ENCODE measurements at places on chromosomes 12 and 14. TPM values are rescaled to one million over a fixed set of nuclear protein-coding genes. Genes with fewer than 3 reads are reported as not detected.

GRCh38 chr12:53053218-53054111 lies 3.6 kb downstream of the TNS2 start:
- DNase-seq, result no peak

- no peak for DNase-seq
Measured at GRCh38 chr12:131437706-131438492, 273.0 kb upstream of the SFSWAP start.

DNA sequence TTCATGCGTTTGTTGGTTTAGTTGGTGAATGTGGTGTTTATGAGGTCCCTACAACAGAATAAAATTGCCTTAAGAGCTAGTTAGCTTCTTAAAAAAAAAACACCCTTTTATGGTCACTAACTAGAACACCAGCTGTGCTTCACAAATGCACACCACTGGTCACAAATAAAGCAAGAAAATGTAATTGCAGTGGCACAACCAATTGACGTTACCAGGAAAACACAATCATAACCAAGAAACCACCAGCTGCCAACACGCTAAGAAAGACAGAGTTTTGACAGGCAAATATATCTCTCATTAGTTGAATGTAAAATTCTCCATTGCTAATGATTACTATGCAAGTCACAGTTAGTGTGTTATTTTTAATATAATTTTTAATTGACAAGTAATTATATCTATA lies 389.9 kb downstream of the ADAMTS20 start:
- no peak for DNase-seq

- DNase-seq, result no peak
Measured at GRCh38 chr12:32483499-32483898, 84.1 kb downstream of the FGD4 start.

The ASCL1 gene
- total RNA-seq, result not detected

The TRHDE gene
- 70.7 TPM for total RNA-seq

The MYF5 gene
- total RNA-seq, result not detected

The DBX2 gene
- total RNA-seq, result not detected

DNA sequence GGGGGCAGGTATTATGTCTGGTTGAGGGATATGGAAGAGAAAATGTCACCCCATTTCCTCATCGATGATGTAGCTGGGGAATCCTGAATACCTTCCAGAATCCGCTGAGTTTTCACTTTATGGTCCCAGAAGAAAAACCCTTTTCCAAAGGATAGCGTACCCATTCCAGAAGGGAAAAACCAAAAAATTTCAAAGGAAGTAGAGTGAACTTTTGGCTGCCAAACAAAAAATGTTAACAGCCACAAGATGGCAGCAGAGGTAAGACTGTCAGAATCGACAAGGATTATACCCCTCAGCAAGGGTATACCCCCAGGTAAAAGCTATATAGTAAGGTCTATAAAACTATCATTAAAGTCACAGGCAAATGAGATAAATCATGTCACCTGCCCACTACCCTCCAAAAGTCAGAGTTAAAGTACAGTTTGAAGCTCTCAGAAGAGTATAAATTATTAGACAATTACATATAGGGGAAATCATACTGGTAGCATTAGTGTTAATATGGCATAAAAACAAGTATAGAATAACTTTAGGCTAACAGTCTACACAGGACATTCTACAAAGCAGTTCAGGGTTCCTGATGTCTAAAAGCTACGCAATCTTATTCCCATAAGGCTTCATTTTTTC lies 18.0 kb downstream of the ACIN1 start:
- DNase-seq, result peak; percentile 35

DNA sequence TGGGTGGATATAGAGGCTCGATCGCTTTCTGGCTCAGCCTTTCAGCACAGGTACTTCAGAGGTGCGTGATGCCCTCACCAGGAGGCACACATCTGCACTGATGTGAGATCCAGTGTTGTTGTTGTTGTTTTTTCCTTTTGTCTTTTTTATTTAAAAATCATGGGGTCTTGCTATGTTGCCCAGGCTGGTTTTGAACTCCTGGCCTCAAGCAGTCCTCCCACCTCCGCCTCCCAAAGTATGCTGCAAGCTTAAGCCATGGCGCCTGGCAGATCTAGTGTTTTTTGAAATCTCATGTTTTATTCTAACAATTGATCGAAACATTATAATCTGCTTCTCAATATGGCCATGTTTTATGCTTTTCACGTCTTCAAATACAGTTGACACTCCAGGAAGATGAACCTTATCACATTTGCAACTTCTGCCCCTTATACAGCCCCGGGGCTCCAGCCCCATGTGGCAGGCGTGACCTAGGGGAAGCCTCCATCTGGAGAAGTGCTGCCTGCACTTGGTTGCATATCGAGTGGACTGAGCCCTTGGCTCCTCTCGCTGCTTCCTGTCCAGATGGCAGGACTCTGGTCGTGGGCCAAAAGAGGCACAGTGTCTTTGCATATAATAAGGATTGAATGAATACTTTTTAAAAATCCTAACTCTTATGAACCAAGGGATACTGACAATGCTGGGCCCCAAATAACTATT lies 71.7 kb downstream of the TRAF3 start:
- no peak for DNase-seq

DNA sequence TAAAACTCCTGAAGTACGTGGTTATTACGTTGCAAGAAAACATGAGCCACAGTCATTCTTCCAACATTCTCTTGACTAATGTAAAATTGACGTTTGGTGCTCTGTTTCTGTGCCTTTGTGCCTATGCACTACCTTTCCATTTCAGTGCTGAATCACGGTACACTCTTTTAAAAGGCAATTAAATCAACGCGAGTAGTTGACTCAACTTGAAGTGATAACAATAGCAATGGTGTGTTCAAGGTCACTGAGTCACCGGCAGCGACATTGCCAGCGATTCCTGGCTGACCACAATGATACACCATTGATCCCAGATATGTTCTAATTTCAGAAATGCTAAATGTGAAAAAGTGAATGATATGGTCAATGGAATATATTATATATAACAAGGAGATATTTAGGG lies 17.8 kb downstream of the AK7 start:
- no peak for DNase-seq

DNA sequence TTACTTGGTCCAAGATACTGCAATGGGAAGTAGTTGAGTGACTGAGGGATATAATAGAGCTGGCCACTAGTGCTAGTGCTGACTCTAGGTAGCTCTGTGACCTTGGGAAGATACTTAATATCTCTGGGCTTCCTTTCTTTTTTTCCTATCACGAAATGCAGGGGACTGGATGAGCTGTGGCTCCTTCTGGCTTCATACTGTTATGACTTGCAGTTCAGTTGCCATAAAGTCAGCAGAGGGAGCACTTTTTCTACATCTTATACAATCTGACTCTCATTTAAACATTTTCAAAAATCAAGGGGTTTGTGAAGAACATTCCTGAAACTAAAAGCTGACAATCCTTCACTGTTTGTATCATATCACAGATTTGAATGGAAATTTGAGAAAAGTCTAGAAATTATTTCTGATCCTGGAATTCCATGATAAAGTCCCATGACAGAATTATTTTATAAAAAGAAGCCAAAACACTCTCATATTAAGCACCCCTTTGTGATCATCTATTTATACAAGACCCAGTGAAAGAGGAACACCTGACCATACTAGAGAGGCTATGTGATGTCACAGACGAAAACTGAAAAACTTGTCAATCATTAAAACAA lies 5.3 kb downstream of the BHLHE41 start:
- DNase-seq, result peak; percentile 62

DNA sequence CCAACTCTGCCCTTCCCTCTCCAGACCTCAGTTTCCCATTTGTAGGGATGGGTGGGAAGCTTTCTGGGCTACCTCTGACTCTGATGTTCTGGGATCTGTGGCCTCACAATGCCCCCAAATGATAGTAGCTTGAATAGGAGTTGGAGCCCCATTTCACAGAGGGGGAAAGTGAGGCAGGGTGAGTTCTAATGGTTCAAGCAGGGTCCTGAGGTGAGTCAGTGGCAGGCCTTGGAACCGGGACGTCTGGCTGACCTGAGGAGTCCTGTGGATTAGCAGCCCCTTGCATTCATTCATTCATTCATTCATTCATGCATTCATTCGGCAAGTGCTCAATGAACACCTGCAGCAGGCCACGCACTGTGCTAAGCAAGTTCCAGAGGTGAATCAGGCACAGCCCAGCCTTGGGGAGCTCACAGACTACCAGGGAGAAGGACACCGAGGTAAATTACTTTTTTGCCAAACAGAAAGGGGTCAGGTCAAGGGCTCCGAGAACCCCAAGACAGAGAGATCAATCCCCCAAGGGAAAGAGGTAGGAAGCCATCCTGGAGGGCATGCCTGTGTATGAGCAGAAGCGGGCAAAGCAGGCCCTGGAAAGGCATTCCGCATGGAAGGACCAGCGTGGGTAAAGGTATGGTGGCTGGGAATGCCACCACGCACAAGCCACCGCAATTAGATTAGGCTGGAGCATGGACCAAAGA lies 818 bp upstream of the TMEM119 start:
- no peak for DNase-seq

GRCh38 chr12:52166672-52167071 lies 25.1 kb downstream of the KRT80 start:
- DNase-seq, result peak; percentile 23

DNA sequence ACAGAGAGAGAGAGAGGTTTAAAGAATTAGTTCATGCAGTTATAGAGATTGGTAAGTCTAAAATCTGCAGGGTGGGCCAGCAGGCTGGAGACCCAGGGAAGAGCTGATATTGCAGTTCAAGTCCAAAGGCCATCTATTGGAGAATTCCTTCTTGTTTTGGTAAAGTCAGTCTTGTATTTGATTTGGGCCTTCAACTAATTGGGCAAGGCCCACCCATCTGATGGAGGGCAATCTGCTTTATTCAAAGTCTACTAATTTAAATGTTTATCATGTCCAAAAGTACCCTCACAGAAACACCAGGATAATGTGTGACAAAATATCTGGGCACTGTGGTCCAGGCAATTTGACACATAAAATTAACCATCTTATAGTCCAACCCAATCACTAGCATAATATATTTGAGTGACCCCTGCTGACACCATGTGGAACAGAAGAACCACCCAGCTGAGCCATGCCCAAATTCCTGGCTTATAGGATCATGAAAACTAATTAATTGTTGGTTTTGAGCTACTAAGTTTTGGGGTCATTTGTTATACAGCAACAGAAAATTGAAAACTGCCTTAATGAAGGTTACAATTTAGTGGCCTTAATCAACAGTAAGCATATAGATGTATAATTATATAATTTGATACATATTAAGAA lies 109.1 kb upstream of the PLXNC1 start:
- no peak for DNase-seq

DNA sequence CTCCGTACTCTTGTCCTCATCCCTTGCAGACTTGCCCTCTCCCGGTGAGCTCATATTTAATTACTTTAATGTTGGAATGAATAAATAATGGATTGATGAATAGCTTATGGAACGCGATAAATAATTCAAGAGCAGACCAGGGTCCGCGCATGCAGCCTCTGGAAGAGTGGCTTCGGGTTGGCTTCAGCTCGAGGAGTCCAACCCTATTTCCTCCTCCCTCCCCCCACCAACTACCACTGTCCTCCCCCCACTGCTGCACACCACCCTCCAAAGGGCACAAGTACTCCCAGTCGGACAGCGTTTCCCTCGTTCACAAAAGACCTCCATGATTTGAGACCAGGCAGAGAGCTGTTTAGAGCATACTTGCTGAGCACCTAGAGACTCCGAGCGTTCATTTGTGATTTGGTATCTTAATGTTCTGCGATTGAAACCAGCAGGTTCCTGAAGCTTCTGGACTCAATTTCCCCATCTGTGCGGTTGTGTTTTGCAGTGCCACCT lies 647 bp upstream of the SIX1 start:
- no peak for DNase-seq

- DNase-seq, result no peak
Measured at GRCh38 chr12:102435827-102436436, 44.4 kb downstream of the IGF1 start.

The KLHDC1 gene
- 1.3 TPM for total RNA-seq

The CCDC184 gene
- total RNA-seq, result 0.86 TPM

- DNase-seq, result no peak
Measured at GRCh38 chr12:95463050-95463449, 10.9 kb upstream of the METAP2 start.

The PRB2 gene
- not detected for total RNA-seq

The SLC8A3 gene
- not detected for total RNA-seq

- no peak for DNase-seq
Measured at GRCh38 chr12:79773896-79774295, 83.1 kb upstream of the PAWR start.

GRCh38 chr12:123761841-123762714 lies at the start of gene DNAH10:
TSS of gene DNAH10 (plus strand) at chr12:123762301. CDS start at chr12:123762337, 36 bp downstream.
- no peak for DNase-seq

The CSAD gene
- total RNA-seq, result 15.8 TPM

GRCh38 chr14:49505041-49505766 lies 81.0 kb downstream of the RPS29 start:
- DNase-seq, result no peak

The ANG gene
- total RNA-seq, result 3.7 TPM

The PARPBP gene
- total RNA-seq, result 13.4 TPM

The TMEM229B gene
- total RNA-seq, result 0.38 TPM

DNA sequence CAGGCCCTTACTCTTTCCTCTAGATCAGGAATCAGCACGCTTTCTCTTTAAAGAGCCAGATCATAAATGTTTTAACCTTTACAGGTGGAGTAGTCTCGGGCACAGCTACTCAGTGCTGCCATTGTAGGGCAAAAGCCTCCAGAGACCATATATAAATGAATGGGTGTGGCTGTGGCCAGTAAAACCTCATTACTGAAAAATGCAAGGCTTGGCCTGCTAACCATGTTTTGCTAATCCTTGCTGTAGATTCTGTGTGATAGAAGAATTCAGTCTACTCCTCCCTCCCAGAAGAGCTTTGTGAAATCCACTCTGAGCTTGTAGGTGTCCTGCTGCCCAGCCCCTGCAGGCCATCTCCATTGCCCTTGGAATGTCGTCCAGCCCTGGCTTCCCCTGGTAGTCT lies 58.1 kb downstream of the HSP90AA1 start:
- peak; percentile 90 for DNase-seq

The MAP3K9 gene
- 0.51 TPM for total RNA-seq

The SERPINA5 gene
- total RNA-seq, result not detected

GRCh38 chr14:30240018-30240417 lies 312.4 kb upstream of the PRKD1 start:
- no peak for DNase-seq

DNA sequence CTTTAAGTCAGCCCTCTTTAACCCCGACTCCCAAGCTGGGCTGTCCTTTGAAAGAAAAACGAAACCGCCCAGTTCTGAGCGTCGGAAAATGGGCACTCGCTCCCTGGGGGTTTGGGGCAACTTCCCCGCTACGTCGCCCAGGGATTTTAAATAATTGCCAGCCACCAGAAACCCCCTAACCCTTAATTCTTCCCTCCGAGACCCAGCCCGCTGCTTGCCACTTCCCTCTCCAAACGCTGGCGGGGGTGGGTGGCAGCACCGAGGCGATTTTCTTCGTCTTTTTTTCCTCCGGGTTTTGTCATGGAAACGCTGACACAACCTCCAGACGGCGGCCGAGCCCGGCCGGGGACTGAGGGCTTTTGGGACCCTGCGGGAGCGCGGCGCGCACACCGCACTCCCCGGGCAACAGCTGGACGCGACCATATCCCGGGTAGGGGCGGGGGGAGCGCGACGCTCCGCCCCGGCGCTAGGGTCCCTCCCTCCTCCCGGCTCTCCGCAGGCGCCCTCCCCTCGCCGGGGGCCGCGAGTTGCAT lies at the start of gene CHST11:
TSS of gene CHST11 (plus strand) at position 532 of the 533 bp plus-strand sequence.
- peak; percentile 64 for DNase-seq
